H1 (cell line): ENCODE measurements at places on chromosomes 5 and 9. TPM values are rescaled to one million over a fixed set of nuclear protein-coding genes. Genes with fewer than 3 reads are reported as not detected.

- no peak overlapping the region for H3K4me3 ChIP-seq
- no peak overlapping the region for H3K27ac ChIP-seq
- no peaks in the 10 kb centered on the region for H3K27me3 ChIP-seq
- no peak for DNase-seq
Observed at GRCh38 chr9:113176803-113177202, 26.0 kb downstream of the SLC31A2 start.

GRCh38 chr9:24118190-24118589 lies 292.1 kb upstream of the ELAVL2 start:
- H3K36me3 ChIP-seq, result no peaks in the 10 kb centered on the region
- no peak for DNase-seq
- no peak overlapping the region for H3K4me3 ChIP-seq
- no peaks in the 10 kb centered on the region for H3K27me3 ChIP-seq

- H3K27me3 ChIP-seq, result no peaks in the 10 kb centered on the region
- H3K36me3 ChIP-seq, result peaks cover 28% of the 10 kb centered on the region
- H3K27ac ChIP-seq, result no peak overlapping the region
- no peak overlapping the region for H3K4me3 ChIP-seq
Observed at GRCh38 chr5:177093803-177094202, 7.1 kb downstream of the FGFR4 start.

DNA sequence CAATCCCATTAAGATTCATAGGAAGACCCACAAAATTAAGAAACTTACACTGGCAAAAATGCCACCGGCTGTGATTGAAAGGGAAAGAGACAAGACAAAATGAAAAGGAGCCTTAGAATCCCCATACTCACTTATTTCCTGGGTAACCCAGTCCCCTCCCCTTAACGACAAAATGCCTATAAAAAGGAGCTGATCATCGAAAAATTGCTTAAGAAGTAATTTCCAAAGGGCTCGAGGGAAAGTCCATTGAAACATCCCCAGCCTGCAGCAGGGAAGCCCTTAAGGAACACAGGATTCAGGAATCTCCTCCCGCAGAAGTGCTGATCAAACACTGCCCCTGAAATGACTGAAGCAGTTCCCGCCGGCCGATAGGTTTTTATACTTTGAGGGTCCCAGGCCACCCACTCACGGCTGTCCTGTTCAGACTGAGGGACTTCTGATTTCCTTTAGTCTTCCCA lies 677 bp upstream of the ZNF79 start:
- H3K4me1 ChIP-seq, result no peaks in the 10 kb centered on the region
- no peaks in the 10 kb centered on the region; the same call in 1 of the 2 replicates for H3K36me3 ChIP-seq
- H3K4me3 ChIP-seq, result peak overlapping the region; percentile 87
- H3K27me3 ChIP-seq, result no peaks in the 10 kb centered on the region
- H3K27ac ChIP-seq, result peak overlapping the region; percentile 94
- no peak for DNase-seq

GRCh38 chr5:153959134-153959957 lies 79.4 kb downstream of the FAM114A2 start:
- no peaks in the 10 kb centered on the region for H3K36me3 ChIP-seq
- peak overlapping the region; percentile 18; the same call in 1 of the 2 replicates for H3K27ac ChIP-seq
- peaks cover 3% of the 10 kb centered on the region for H3K4me1 ChIP-seq
- no peaks in the 10 kb centered on the region for H3K27me3 ChIP-seq
- DNase-seq, result peak; percentile 80

CCL21 gene
- not detected in 2 replicates for total RNA-seq

GRCh38 chr9:120935383-120935857 lies 8.8 kb upstream of the TRAF1 start:
- H3K27ac ChIP-seq, result no peak overlapping the region
- DNase-seq, result no peak
- H3K36me3 ChIP-seq, result no peaks in the 10 kb centered on the region
- H3K4me1 ChIP-seq, result no peaks in the 10 kb centered on the region
- H3K27me3 ChIP-seq, result no peaks in the 10 kb centered on the region

DNA sequence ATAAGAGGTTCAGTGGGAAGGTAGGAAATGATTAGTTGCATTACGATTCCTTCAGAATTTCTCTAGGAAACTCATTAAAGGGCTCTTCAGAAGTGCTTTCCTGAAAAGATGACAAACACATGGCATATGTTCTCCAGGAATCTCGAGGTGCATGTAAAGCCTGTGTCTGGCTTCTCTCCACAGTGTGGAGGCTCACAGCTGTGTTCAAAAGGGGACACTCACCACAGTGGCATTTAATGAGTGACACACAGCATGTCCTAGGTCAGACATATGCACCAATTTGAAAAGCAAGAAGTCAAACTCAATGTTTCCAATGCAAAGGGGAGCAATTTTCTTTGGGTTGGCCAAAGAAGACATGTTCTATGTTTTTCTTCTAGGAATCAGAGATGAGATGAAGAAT lies 976.9 kb downstream of the MAT2B start:
- no peak for DNase-seq
- H3K4me3 ChIP-seq, result no peak overlapping the region
- no peaks in the 10 kb centered on the region for H3K36me3 ChIP-seq
- H3K27me3 ChIP-seq, result no peaks in the 10 kb centered on the region

RFESD gene
- 2.0 and 4.3 TPM in 2 replicates for total RNA-seq

LCP2 gene
- 0.26 and 0.42 TPM in 2 replicates for total RNA-seq

DNA sequence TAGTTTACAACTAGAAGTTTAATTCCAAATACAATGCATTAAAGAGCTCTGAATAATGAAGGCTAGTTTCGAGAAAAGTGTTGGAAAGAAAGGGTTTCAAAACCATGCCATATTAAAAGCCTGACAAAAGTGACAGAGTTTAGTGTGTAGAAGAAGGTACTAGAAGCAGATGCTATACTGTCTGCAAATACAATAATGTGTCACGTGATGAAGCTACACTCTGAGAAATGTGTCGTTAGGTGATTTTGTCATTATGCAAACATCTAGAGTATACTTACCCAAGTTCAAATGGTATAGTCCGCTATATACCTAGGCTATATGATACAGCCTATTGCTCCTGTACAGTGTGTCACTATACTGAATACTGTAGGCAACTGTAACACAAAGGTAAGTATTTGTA lies 494.1 kb downstream of the TLE1 start:
- no peaks in the 10 kb centered on the region for H3K36me3 ChIP-seq
- H3K27ac ChIP-seq, result no peak overlapping the region
- no peaks in the 10 kb centered on the region for H3K4me1 ChIP-seq
- H3K4me3 ChIP-seq, result no peak overlapping the region
- no peaks in the 10 kb centered on the region for H3K27me3 ChIP-seq

ECSCR gene
- 2.7 and 3.3 TPM in 2 replicates for total RNA-seq

REEP2 gene
- total RNA-seq, result 40.2 and 41.4 TPM in 2 replicates

ARL14EPL gene
- not detected in 2 replicates for total RNA-seq

DNA sequence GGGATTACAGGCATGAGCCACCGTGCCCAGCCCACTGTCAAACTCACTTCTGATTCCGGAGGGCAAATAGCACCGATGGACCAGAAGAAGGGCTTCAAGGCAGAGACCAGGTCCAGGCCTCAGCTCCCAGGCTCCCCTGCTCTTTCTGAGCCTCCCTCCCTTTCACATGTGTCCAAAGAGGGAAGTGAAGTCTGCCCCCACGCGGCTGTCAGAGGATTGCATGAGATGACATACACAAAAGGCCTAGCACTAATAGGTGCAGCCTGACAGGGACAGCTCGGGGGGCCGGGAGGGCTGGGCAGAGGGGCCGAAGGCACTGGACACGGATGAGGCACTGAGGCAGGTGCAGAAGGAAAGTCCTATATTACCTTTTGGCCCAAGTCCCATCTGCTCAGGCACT lies 16.1 kb downstream of the FBP1 start:
- H3K27ac ChIP-seq, result no peak overlapping the region
- no peaks in the 10 kb centered on the region for H3K36me3 ChIP-seq
- DNase-seq, result no peak
- no peak overlapping the region for H3K4me3 ChIP-seq
- H3K4me1 ChIP-seq, result peaks cover 6% of the 10 kb centered on the region
- H3K27me3 ChIP-seq, result no peaks in the 10 kb centered on the region

DNA sequence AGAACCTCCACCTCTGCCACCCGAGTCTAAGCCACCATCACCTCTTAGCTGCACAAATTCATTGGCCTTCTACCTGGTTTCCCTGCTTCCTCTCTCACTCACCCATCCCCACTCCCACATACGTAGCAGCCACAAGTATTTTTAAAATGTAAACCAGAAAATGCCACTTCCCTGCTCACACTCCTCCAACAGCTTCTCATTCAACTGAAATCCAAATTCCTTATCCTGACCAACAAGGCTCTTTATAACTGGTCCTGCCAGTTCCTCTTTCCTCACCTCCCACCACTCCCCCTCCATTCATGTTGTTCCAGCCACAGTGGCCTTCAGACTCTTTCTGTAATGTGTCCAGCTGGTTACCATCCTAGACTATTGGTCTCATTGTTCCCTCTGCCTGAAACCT lies 25.0 kb upstream of the PALM2AKAP2 start:
- DNase-seq, result no peak
- no peak overlapping the region for H3K4me3 ChIP-seq
- H3K4me1 ChIP-seq, result no peaks in the 10 kb centered on the region
- no peak overlapping the region for H3K27ac ChIP-seq
- H3K27me3 ChIP-seq, result no peaks in the 10 kb centered on the region

GRCh38 chr5:82664732-82665131 lies 386.6 kb upstream of the RPS23 start:
- no peak for DNase-seq
- H3K36me3 ChIP-seq, result no peaks in the 10 kb centered on the region
- H3K27me3 ChIP-seq, result no peaks in the 10 kb centered on the region
- no peak overlapping the region for H3K4me3 ChIP-seq
- no peak overlapping the region for H3K27ac ChIP-seq

GRCh38 chr5:153153086-153153485 lies 337.4 kb upstream of the GRIA1 start:
- no peak overlapping the region for H3K4me3 ChIP-seq
- no peak for DNase-seq
- no peak overlapping the region for H3K27ac ChIP-seq
- H3K4me1 ChIP-seq, result no peaks in the 10 kb centered on the region
- H3K27me3 ChIP-seq, result no peaks in the 10 kb centered on the region

PCDHB7 gene
- 0.19 and 0.25 TPM in 2 replicates for total RNA-seq

- no peak for DNase-seq
- no peak overlapping the region for H3K4me3 ChIP-seq
- no peak overlapping the region for H3K27ac ChIP-seq
- H3K27me3 ChIP-seq, result no peaks in the 10 kb centered on the region
- H3K4me1 ChIP-seq, result no peaks in the 10 kb centered on the region
Observed at GRCh38 chr5:111997308-111997707, 240.3 kb upstream of the NREP start.

DNA sequence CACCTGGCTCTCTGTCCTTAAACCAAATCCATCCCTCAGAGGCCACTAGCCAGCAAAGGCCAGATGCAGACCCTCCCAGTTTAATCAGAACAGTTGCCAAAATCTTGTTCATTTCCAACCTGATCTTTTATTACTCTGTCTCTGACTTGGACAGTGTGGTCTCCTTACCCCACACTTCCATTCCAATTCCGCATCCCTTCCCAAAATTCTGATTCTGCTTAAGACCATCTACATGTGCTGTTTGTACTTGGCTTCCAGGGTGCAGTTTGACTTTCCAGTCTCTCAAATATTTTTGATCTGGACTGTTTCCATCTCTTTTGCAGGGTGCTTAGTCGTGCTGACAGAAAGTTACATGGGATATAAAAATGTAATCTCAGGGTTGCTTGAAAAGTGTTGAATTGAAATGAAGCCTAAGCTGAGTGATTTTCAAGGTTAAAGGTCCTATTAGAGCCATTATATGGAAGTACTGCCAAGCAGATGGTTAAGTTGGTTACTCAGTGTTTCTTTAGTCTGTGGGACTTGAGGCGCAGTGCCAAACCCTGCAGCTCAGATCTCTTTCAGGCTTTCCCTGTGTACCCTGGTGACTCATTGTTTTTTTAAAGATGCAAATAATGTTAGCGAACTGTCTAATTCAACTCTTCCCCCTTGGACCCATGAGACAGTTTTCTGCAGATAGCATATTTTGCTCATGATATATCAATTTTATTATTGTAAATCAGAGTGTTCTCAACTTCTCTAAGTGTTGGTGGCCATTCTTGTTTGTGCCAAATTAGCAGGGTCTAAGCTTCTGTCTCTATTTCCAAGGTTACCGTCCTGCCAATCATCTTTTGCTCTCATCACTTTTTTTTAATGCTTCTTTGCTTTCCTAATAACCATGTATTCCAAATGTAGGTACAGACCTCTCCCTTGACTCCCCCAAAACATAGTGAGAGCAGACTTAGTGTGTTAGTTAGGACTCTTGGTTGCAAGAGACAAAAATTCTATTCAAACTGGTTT lies 18.2 kb upstream of the DCP2 start:
- H3K4me3 ChIP-seq, result no peak overlapping the region
- no peaks in the 10 kb centered on the region for H3K27me3 ChIP-seq
- DNase-seq, result no peak

DNA sequence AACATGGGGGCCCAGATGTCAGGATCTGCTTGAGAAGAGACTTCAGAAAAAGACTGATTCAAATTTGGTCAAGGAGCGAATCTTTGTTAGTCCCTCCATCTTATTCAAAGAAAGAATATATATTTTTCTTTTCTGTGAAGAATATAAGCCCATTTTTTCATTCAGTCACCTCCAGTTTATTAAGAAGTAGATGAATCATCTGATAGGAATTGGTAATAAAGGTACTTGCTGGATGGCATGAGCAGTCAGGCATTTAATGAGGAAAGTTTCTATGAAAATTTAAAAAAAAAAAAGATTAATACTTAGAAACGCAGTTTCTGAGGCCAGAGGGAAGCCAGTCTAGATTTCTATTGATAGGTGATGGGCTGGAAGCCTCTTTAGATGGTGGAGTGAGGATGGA lies 373.1 kb upstream of the SMC2 start:
- H3K4me3 ChIP-seq, result no peak overlapping the region
- DNase-seq, result no peak
- H3K27ac ChIP-seq, result no peak overlapping the region
- H3K4me1 ChIP-seq, result no peaks in the 10 kb centered on the region

OR4F3 gene
- total RNA-seq, result not detected in 2 replicates

DNA sequence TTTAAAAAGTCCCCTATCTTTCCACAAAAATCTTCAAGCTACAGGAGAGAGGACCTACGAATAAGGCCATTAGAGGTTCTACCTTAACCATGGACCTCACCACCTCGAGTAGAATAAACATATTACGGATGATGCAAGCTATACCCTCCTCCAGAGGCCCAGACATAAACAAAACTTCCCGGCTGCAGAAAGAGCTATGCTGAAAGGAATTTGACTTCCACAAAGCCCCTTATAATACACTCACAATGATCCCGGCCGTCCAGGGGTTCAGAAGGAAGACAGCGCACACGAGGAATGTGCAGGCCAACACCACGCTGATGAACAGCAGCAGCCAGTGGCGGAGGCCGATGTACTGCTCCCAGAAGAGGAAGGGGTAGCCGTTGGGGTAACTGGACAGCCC lies 59.0 kb downstream of the PTCH1 start:
- no peaks in the 10 kb centered on the region for H3K27me3 ChIP-seq
- H3K36me3 ChIP-seq, result peaks cover 6% of the 10 kb centered on the region; the same call in 1 of the 2 replicates

TMEM8B gene
- total RNA-seq, result 5.7 and 7.5 TPM in 2 replicates

INSL4 gene
- not detected in 2 replicates for total RNA-seq
